Activated naive CD8-positive, alpha-beta T cell treated with anti-CD3 and anti-CD28 coated beads, Interleukin-2, amount 50 U/mL, for 24 hours (primary cell): ENCODE measurements at places on chromosomes 11 and 22.

DNA sequence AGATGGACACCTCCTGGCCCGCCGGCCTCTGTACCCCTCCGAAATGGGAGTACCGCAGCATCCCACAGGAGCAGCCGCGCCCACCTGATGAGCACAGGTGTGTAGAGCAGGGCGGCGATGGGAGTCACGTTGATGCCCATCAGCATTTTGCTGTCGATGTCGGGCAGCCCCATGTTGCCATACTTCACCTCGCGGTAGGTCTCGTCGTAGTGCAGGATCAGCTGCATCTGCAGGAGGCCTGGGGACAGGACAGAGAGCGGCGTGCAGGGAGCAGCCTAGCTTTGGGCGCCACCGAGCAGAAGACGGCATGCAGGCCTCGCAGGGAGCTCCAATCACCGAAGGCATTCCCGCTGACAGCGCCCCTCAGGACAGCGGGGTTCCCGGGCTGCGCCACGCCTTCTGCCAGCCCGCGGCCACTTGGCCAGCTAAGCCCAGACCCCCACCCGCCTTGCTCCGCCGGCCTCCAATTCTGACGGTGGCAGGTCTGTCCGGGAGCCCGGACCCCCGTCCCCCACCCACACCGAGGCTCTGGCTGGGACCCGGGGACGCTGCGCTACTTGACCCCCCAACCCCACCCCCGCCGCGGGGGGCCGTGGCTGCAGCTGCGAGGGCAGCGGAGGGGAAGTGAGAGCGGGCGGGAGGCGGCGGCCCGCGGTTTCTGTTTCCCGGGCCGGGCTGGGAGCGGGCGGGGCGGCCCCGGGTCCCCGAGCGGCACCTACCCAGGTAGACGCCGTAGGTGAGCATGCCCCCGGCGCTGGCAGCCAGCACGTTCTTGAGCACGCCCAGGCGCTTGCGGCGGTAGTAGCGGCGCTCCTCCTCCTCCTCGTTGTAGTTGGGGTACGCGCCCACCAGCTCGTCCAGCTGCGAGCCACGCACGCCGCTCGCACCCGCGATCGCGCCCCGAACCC is 705 bp downstream of the UNC93B1 start:
- peak; percentile 55 for DNase-seq

GRCh38 chr22:24445481-24446259 is 18.3 kb downstream of the ADORA2A start:
- DNase-seq, result peak; percentile 62

- DNase-seq, result no peak
These were observed 469.9 kb downstream of the MN1 start for GRCh38 chr22:27331526-27332281.

- no peak for DNase-seq
These were observed 69.5 kb downstream of the SLC1A2 start for GRCh38 chr11:35349897-35350296.

DNA sequence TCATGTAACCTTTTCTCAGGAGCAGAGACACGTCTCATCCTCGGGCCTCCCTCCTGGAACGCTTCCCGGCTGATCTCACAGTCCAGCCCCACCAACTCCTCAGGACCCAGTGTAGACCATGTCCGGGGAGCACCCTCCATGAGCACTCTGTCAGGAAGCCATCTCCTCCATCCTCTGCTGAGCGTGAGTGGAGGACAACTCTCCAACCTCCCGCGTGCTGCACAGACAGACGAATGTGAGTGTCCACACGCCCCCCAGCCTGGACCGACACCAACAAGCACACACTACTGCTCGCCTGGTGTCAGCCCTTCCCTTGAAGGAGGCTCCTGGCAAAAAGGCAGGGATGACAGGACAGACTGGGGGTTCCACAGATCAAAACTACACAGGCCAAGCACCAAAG is 86.6 kb downstream of the SHANK2 start:
- no peak for DNase-seq

GRCh38 chr22:17783773-17784480 is 9.7 kb upstream of the BID start:
- no peak for DNase-seq

DNA sequence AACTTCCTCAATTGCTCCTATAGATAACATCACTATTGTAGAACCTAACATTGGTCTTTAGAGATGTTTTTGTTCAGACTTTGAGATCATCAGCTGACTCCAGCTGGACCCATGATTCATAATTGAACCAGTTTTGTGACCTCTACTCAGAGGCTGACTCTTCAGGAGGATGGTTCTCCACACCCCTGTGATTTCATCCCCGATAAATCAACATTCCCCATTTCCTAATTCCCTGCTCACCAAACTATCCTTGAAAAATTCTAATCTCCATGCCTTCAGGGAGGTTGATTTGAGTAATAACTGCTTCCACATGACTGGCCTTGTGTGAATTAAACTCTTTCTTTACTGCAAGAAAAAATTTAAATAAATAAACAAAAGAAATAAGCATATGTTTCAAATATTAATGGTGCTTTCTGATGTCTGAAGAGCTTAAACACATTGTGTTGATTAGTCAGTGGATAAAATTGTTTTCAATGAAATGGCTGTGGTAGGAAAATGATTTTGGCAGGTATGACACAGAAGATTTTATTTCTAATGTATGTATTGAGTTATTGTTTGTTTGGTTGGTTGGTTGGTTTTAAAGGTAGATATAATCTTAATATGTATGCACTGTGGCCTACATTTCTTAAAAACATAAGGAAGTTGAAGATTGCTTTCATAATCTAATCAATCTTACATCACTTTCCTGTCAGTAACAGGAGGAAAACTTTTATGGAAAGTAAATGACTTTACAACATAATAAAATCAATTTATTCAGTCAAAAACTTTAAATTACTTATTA is 427.9 kb upstream of the CCDC179 start:
- no peak for DNase-seq

DNA sequence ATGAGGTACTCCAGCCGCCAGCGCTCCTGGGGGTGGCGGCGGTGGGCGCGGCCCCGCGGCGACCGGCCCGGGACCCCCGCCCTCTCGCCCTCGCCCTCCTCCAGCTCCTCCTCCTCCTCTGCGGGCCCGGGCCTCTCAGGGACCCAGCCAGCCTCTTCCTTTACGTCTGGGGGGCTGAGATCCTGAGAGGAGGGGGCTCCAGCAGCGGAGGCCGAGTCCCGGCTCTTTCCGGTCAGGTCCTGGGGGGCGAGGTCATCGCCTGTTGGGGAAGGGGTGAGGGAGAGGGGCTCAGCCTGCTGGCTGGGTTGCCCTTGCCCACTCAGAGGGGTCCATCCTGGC is 4.3 kb downstream of the ZFTA start:
- DNase-seq, result no peak

DNA sequence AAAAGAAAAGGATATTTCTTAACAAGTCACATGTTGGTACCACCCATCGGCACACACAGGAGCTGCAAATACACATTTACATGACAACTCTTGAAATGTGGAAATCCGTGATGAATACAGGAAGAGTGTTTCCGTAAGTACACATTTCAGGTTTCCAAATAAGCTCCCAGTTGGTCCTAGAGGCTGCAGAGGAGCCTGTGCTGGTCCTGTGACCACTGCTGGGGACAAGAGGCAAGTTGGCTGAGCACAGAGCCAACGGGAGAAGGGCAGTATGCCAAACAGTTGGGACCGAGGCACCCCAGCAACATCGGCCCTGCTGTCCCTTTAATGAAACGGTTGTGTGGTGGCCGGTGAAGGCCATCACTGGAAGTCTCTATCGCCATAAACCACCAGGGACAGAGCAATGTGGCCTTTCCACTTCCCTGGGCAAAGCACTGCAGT is 38.5 kb upstream of the ARFGAP3 start:
- no peak for DNase-seq

- DNase-seq, result no peak
These were observed 75.5 kb downstream of the MICAL2 start for GRCh38 chr11:12185914-12186313.

DNA sequence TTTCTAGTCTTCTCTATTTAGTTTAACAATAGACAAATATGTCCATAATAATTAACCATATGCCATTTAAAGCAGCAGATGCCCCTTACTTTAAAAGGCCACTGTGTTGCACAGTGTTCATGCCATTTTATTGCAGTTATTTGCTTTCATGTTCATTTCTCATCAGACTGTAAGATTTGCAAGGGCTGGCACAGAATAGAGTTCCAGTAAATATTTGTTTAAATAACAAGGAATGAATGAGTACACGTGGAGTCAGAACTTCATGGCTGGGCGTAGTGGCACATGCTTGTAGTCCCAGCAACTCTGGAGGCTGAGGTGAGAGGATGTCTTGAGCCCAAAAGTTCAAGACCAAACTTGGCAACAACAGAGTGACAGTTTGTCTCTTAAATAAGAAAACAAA is 1228.6 kb downstream of the LRRC4C start:
- DNase-seq, result no peak

DNA sequence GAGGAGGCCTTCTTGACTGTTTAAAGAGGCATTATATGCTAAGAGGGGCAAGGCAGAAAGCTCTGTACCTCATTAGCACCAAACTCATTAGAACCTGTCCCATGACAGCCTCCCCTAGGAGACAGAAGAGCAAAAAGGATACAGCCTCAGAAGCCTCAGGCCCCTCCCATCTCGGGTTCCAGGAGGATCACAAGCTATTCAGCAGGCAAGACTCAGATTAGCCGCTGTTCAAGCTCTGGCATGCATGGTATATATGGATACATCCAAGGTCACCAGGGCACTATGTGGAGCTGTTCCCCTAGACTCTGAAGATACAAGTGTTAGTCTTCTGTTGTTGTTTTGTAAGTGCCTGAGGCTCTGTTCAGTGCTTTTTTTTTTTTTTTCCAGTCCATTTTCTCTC is 32.1 kb downstream of the ATXN10 start:
- DNase-seq, result no peak

GRCh38 chr11:35336726-35337125 is 82.6 kb downstream of the SLC1A2 start:
- no peak for DNase-seq

DNA sequence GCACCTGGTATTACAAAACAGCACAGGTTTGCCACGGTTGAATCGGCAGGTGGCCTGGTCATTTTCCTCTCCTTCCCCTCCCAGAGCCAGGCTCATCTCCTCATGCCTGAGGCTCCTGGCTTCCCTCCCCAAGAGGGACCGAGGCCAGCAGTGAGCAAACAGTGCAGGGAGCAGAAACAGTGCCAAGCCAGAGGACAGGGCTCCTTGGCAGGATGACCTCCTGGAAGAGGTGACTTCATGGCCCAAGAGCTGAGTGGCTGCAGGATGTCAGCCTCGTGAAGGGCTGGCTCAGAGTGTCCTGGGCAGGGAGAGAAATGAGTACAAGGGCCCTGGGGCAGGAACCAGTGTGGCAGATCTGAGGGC is 22.8 kb upstream of the PPFIA1 start:
- DNase-seq, result no peak

- DNase-seq, result no peak
These were observed 524.5 kb downstream of the BRD1 start for GRCh38 chr22:49303061-49303735.

GRCh38 chr11:117000014-117000737 is 98.1 kb downstream of the SIK3 start:
- DNase-seq, result no peak

GRCh38 chr11:120494595-120494994 is 17.0 kb upstream of the GRIK4 start:
- DNase-seq, result no peak

DNA sequence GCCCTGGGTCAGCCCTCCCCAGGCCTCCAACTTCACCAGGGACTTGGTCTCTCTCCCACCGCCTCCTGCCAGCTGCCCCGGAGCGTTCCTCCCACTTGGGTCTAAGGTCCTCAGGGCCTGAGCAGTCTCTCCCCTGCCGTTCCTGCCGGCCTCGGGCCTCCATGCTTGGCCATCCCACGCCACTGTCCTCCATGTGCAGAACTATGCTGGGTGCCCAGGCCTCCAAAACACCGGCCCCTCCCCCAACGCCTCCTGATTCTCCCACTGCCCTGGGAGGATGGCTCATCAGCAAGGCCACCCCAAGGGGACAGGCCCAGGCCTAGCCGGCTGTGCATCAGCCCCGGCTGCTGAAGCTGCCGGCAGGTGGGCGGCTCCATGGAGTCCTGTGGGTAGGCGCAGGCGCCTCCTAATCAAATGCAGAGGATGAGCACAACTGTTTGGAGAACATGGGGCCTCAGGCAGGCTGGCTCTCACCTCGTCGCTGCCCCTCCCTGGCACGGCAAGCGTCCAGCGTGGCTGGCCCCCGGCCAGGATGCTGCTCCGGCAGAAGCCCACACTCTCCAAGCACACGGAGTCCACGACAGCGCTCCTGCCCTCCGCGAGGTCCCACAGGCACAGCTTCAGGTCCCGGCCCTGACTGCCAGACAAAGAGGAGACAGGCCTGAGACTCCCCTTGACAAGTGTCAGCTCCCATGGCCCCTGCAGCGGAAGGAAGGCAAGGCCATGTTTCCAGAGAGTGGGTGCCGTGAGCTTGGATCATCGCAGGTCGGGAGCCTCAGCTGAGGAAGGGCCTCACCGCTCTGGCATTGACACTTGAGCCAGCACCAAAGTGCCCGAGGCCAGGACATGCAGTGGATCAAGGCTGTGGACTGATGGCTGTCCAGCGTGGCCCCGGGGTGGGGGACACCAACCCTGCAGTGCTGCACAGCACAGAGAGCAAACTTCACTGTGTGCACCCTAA is 42.6 kb downstream of the GNB1L start:
- DNase-seq, result no peak

DNA sequence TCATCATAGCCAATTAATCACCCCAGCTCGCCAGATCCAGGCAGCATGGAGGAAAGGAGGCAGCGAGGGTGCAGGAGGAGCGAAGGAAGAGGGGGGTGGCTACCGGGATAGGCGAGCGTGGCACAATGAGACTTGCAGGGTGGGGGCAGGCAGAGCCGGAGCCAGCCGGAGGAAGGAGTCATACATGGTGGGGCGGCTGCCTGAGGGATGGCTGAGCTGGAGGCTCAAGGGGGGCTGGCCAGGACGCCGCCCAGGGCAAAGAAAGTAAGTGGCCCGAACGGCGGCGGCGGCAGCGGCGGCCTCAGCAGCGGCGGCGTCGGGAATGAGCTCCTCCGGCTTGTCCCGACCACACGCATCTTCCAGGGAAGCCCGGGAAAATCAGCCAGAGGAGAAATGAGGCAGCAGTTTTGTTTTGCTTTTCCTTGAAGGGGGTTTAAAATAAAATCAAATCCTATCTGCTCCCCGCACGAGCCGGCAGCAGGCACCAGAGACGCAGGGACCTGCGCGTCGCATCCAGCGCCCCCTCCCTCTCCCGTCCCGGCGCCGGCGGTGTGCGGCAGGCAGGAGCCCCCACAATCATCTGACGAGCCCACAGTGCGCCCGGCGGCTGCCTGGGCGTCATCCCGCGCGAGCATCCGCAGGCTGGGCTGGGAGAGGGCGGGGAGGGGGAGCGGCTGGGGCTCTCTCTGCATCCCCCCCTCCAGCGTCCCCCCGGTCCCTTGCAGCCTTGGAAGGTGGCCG is 263.6 kb downstream of the CTTN start:
- no peak for DNase-seq

GRCh38 chr22:20386336-20386735 is 7.6 kb upstream of the ZNF74 start:
- DNase-seq, result no peak

GRCh38 chr22:19429950-19430889 is 1.3 kb downstream of the HIRA start:
- peak; percentile 40 for DNase-seq

GRCh38 chr11:8913961-8914660 is 3.1 kb downstream of the AKIP1 start:
- DNase-seq, result peak; percentile 54
